ENCODE measurements at places on chromosomes 2 and 18. TPM values are rescaled to one million over a fixed set of nuclear protein-coding genes. Genes with fewer than 3 reads are reported as not detected.

CAPN13 gene
- 0.31 TPM for polyA plus RNA-seq

BMP10 gene
- polyA plus RNA-seq, result not detected

CTLA4 gene
- not detected for polyA plus RNA-seq

PID1 gene
- 16.6 TPM for polyA plus RNA-seq

ZSCAN30 gene
- 27.7 TPM for polyA plus RNA-seq

SCLY gene
- polyA plus RNA-seq, result 11.3 TPM

FSHR gene
- polyA plus RNA-seq, result 0.81 TPM

Data from hindlimb muscle (tissue), 1 donor.